ENCODE measurements at places on chromosomes 5 and 9. TPM values are rescaled to one million over a fixed set of nuclear protein-coding genes. Genes with fewer than 3 reads are reported as not detected.

GABRA6 gene
- not detected for total RNA-seq

MARCHF11 gene
- total RNA-seq, result not detected

TAF11L8 gene
- not detected for total RNA-seq

ANKRD20A1 gene
- total RNA-seq, result not detected

MSMP gene
- total RNA-seq, result not detected

GRM6 gene
- total RNA-seq, result not detected

SPOCK1 gene
- not detected for total RNA-seq

SLC34A3 gene
- not detected for total RNA-seq

ORM2 gene
- not detected for total RNA-seq

EPB41L4B gene
- 0.32 TPM for total RNA-seq

NR6A1 gene
- 3.1 TPM for total RNA-seq

HSD17B3 gene
- total RNA-seq, result not detected

CCDC183 gene
- not detected for total RNA-seq

FAM221B gene
- not detected for total RNA-seq

ALDOB gene
- total RNA-seq, result not detected

ADGRD2 gene
- not detected for total RNA-seq

LAMC3 gene
- 0.10 TPM for total RNA-seq

GPX3 gene
- not detected for total RNA-seq

FRMPD1 gene
- total RNA-seq, result not detected

SLCO6A1 gene
- total RNA-seq, result not detected

GGTA1 gene
- total RNA-seq, result not detected

NUDT12 gene
- total RNA-seq, result 0.96 TPM

SPINK1 gene
- total RNA-seq, result not detected

ELAVL2 gene
- total RNA-seq, result not detected
